ENCODE measurements at places on chromosomes 7 and 10.

- DNase-seq, result no peak
Observed at GRCh38 chr10:505419-505818, 184.0 kb downstream of the DIP2C start.

DNA sequence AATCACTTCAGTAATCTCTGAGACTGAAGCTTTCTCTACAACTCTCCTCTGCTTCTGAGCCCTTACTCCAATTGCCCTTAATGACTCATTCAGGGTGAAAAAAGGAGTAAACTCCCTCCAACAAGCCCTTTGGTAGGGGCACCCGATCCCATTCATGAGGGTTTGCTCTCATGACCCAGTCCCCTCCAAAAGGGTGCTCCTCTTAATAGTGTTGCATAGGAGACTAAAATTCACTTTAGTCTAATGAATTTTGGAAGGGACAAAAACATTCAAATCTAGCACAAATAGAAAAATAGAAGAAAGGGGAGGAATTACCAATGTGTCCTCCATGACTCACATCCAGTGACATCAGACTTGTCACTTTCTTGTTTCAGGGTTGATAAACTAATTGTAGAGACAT, 66.2 kb upstream of the CCNY start:
- DNase-seq, result no peak

DNA sequence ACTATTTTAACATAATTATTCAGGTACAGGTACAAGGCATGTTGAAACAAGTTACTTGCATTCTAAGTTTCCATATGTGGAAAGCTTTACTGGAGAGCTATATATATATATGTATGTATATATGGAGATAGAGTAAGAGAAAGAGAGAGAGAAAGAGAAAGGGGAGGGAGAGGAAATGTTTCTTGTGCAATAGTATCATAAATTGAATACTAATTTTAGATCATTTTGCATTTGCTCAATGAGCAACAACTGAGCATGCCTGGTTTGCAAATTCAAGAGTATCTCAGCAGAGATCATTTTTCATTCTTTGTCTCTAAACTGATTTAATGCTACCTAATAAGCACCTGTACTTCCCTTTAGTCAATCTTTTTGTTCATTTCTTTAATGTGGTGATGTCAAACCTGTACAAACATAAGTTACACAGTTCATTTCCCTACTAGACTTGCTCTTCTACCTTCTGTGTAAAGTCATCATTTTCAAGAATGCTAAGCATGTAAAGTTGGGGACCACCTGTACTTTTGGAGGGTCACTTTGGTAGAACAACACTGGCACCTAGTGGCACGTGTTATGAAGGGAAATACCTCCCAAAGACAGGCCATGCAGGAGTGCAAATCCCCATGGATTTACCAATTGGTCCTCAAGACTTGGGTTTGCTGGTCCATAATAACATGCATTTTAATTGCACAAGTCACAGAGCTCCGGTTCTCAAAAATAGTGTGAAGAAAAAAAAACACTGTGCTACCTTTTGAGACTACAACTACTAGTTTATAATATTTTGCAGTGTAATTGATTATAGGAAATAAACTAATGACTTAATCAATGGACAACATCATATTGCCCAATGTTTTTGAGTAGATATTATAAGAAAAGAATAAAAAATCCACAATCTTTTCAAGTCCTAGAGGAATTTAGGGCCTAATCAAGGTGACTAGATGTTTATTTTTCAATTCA, 431.2 kb upstream of the IGFBP3 start:
- no peak for DNase-seq

DNA sequence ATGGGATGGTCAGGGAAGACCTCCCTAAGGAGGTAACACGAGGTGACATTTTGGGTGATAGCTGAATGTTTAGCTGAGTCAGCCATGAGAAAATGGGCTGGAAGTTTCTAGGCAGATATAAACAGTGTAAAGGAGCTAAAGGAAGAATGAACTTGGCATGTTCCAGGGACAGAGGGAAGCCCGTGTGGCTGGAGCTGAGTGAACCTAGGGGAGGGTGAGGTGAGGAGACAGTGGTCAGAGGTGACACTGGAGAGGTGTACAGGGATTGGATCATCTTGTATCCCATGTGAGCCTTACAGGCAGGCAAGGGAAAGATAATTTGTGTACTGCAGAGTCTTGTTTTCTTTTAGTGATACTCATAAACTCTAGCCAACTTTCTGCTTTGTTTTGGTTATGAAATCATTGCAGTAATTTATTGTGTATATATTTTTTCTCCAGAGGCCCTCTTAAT, 1.8 kb downstream of the STARD3NL start:
- DNase-seq, result no peak

DNA sequence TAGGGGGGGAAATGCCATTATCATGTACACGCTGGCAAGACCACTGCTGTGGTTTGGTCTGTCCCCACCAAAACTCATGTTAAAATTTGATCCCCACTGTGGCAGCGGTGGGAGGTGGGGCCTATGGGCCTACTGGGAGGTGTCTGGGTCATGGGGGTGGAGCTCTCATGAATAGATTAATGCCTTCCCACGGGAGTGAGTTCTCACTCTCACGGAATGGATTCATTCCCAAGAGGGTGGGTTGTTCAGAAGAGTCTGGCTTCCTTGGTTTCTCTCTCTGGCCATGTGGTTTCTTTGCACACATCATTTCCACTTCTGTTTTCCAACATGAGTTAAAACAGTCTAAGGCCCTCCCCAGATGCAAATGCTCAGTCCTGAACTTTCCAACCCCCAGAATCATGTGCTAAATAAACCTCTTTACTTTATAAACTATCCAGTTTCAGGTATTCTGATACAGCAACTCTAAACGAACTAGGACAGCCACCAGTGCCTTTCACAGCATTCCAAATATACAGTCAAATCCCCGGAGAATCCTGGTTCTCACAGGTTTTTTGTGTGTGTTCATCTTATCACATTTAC, 44.3 kb downstream of the SMURF1 start:
- no peak for DNase-seq

- no peak for DNase-seq
Observed at GRCh38 chr10:14880229-14880628, 1.6 kb downstream of the SUV39H2 start.

DNA sequence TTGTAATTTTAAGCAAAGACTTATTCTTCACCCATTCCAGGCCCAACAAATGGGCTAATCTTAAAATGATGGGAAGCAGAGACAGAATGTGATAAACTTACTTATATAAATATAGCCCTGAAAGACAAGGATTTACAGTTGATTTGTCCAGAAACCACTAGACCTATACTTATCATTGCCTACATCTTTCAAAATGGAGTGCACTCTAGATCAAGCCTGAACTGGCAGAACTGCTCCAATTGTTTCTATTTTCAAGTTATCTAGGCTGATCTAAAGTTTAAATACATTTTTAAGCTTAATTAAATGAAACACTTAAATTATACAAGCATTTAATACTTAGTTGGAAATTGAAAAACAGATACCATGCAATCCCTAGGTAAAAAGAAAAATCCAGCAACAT, 24.9 kb upstream of the PALS2 start:
- no peak for DNase-seq

DNA sequence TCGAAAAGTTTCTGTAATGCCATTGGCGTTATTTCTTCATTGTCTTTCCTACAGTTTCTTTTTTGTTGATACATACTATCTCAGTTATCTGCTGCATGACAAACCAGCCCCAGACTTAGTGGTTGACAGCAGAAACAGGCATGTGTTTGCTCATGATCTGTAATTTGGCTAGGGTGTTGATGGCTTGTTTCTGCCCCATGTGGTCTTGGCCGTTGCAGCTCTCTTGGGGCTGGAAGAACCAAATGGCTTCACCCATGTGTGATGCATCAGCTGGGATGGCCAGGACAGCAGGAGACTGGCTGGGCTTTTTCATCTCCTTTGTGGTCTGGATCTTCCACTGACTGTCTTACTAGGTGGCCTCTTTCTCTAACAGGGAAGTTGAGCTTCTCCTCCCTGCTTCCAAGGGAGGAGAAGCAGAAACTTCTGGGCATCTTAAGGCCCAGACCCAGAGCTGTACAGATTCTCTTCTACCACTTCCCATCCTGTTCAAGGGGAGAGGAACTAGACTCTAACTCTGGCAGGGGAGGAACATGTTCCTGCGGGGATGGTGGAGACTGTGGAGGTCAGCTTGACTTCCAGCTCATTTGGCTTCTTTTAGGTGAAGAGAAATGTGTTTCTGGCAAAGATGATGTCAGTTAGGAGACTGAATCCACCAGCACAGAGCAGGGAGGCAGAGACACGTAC, 89.3 kb downstream of the FANK1 start:
- no peak for DNase-seq

DNA sequence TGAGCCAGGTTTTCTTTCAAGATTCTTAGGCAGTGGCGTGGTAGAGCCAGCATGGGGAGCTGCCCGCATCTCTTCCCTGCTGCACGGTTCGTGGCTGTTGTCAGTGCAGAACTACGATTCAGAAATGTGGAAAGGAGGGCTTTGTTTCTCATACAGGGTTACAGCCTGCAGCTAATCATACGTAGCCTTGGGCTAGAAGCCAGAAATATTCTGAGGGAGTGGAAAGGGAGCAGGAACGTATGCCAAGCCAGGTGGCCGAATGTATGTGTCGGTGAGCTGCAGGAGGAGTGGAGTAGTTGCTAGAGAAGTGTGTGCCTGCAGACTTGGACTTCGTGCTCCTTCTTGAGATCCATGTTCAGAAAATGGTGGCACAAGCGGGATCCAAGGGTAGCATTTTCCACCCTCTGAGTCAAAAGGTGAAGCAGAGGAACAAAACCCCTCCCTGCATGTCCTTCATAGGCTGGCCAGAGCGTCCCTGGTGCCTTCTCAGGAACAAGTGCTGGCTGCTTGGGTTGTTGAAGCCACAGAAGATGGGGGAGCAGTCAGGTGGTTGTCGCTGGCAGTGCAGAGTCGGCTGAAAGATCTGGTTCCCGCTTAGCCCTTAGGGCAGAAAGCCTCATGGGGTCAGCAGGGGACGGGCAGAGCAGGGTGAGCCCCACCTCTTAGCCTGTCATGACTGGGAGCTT, 40.9 kb downstream of the LANCL2 start:
- no peak for DNase-seq

- DNase-seq, result no peak
Observed at GRCh38 chr10:121653608-121654007, 55.4 kb upstream of the FGFR2 start.

DNA sequence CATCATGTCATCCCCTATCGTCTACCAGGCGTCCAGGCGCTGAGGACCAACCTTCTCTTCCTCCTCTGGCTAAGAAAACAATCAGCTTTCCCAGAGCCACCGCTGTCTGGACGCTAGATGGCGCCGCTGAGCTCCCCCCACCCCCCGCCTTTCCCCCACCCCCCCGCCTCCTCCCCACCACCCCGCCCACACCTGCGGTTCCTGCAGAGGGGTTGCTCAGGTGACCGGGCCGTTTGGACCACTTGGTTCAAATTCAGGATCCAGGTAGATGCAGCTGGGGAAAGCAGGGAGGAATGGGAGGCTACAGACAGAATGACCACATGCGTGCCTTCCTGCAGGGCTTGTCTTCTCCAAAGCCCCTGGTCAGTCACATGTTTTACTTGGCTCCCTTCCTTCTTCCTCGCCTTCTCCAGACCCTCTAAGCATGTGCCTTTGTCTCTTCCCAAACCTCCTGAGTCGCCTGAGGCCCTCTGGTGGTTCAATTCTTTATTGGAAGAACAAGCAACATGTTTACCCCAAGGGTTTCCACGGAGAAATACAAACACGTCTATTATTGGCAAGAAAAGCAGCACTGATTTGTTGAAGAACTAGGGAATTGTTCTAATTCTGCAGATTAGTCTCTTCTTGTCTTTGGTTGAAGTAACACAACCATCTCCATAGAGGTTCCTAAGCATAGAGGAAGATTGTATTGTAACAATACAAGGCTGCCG, 24.7 kb downstream of the AOC1 start:
- DNase-seq, result peak; percentile 76

DNA sequence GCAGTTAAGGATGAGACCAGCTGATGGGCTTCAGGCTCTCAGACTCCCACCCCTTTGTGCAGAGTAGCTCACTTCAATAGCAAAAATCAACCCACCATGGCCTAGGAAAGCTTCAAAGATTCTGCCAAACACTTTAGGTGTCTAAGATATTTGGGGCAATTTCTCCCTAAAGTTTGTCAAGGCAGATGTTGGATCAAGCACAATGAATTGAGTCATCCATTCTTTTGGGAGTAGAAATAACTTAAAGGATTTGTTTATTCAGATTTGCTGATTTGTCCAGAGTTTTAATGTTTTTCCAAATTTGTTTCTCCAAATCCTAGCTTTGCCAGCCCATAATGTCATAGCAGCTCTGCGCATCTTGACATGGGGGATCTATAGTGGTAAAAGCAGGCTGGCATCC, 855.1 kb downstream of the LRMDA start:
- no peak for DNase-seq

DNA sequence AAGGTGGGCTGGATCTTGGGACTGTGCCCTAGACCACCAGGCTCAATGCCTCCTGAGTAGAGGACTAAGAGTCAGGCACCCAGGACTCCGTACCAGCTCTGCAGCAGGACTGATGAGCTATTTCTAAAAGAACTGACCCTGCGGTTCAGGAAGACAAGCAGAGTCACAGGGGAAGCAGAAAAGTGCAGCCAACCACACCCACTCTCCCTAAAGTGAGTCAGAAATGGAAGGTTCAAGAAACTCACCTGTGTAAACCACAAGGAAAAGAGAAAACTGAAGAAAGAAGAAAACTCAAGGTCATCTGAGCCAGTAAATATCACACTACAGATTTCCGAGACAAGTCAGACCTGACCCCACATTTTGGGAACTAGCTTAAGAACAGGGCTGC, 2.5 kb downstream of the PARP12 start:
- no peak for DNase-seq

GRCh38 chr7:48251766-48252165, 80.5 kb downstream of the ABCA13 start:
- no peak for DNase-seq

DNA sequence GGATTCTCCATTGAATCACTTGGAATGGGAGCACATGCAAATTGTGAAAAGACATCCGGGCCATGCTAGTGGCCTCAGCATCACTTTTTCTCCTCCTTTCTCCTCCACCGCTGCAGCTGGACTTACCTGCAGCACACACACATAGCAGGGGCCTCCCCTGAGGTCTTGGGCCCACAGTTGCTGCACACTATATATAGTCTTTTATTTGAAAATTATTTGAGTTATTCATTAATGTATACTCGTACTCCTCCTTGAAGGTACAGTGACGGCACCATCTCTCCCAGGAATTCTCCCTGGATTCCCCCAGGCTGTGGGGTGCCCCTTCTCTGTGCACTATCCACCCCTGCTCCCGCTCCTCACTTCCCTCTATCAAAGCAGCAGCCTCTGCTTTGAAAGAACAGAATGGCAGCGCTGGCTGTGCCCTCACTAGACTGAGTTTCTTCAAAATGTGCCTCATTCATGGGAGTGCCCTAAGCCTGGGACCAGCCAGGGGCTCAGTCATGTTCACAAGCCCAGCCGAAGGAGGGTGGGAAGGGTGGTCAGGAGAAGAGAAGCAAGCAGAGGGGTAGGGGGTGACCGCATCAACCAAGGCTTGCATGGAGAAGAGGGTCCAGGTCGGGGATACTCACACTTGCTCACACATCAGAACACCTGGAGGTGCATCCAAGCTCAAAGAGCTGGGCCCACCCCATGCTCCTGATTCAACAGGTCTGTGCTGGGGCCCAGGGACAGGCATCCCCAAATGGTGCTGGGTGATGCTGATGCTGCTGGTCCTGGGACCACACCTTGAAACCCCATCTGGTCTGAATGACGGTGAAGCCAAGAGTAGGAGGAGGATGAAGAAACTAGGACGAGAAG, 156.2 kb upstream of the ZMIZ1 start:
- no peak for DNase-seq

GRCh38 chr10:116972131-116972530, 32.9 kb downstream of the SHTN1 start:
- no peak for DNase-seq
